ENCODE measurements at places on chromosomes 7 and 10. TPM values are rescaled to one million over a fixed set of nuclear protein-coding genes. Genes with fewer than 3 reads are reported as not detected.

Gene CYREN
- total RNA-seq: 11.1 TPM

Gene REEP3
- 43.5 TPM for total RNA-seq

Gene STAG3
- not detected for total RNA-seq

Gene CFTR
- total RNA-seq: not detected

- no peak for DNase-seq
- no peaks in the 10 kb centered on the region for H3K27me3 ChIP-seq
- no peaks in the 10 kb centered on the region for H3K4me1 ChIP-seq
- H3K36me3 ChIP-seq: peaks cover 17% of the 10 kb centered on the region
- H3K27ac ChIP-seq: no peak overlapping the region
- no peak overlapping the region for H3K4me3 ChIP-seq
These were observed 54.8 kb downstream of the ABLIM1 start for GRCh38 chr10:114603303-114603702.

- H3K27ac ChIP-seq: no peak overlapping the region
- H3K4me1 ChIP-seq: no peaks in the 10 kb centered on the region
- no peaks in the 10 kb centered on the region for H3K36me3 ChIP-seq
- peak; percentile 40 for DNase-seq
- no peak overlapping the region for H3K4me3 ChIP-seq
These were observed 54.8 kb downstream of the MPP7 start for GRCh38 chr10:28248092-28248491.

DNA sequence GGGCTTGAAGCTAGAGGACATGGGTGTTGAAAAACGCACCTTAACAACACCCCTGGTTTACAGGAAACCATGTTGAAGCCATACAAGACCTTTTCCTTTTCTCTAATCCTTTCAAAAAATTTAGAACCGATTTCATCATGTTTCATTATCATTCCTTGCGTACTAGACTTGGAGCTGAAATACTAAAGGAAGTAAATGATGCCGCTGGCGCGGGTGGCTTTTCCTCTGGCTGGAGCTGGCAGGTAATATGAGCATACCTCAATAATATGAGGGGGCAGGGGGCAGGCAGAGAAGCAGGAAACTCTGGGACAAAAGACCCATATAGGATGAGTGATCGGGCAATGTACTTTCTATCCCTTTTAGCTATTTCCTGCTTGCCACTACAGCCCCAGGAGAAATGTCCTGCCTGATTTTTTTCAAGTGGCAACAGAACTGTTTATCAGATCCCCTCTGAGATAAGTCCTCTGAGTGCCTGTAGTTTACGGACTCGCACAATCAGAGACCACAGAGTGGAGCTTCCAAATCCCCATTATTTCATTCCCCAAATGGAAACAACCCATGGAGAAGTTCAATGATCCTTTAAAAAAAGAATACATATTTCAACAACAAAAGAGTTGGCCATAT, 450.1 kb downstream of the KCNMA1 start:
- H3K4me3 ChIP-seq: no peak overlapping the region
- H3K36me3 ChIP-seq: no peaks in the 10 kb centered on the region
- H3K27me3 ChIP-seq: no peaks in the 10 kb centered on the region
- H3K27ac ChIP-seq: peak overlapping the region; percentile 6

DNA sequence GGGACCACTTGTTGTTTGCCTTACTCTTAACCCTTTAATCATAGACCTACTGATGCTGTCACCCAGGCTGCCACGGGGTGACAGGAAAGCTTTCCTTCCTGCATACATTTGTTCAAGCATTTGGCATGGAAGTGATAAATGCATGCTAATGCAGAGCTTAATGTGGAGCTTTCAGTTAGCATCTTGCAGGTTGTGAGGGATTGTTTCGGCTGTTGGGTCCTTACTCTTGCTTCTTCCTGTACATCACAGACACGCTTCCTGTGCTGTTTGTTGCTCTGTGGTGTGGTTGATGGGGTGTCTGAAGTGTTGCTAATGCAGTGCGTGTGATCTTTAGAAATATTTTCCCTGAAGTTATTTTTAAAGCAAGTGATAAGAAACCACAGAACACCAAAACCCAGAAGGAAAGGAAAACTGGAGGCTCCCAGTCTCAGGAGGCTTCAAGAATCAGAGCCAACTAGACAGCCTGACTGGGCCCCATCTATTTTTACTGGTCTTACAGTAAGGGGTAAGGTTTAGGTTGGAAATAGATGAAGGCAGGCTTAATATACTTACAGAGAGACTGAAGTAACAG, 143.1 kb downstream of the CHN2 start:
- H3K36me3 ChIP-seq: no peaks in the 10 kb centered on the region
- no peak for DNase-seq
- H3K27me3 ChIP-seq: no peaks in the 10 kb centered on the region
- H3K4me3 ChIP-seq: no peak overlapping the region

GRCh38 chr10:45558425-45558824, 114.1 kb downstream of the ZFAND4 start:
- H3K27ac ChIP-seq: no peak overlapping the region
- no peaks in the 10 kb centered on the region for H3K36me3 ChIP-seq
- H3K4me3 ChIP-seq: no peak overlapping the region
- H3K27me3 ChIP-seq: no peaks in the 10 kb centered on the region
- DNase-seq: no peak
- no peaks in the 10 kb centered on the region for H3K4me1 ChIP-seq

DNA sequence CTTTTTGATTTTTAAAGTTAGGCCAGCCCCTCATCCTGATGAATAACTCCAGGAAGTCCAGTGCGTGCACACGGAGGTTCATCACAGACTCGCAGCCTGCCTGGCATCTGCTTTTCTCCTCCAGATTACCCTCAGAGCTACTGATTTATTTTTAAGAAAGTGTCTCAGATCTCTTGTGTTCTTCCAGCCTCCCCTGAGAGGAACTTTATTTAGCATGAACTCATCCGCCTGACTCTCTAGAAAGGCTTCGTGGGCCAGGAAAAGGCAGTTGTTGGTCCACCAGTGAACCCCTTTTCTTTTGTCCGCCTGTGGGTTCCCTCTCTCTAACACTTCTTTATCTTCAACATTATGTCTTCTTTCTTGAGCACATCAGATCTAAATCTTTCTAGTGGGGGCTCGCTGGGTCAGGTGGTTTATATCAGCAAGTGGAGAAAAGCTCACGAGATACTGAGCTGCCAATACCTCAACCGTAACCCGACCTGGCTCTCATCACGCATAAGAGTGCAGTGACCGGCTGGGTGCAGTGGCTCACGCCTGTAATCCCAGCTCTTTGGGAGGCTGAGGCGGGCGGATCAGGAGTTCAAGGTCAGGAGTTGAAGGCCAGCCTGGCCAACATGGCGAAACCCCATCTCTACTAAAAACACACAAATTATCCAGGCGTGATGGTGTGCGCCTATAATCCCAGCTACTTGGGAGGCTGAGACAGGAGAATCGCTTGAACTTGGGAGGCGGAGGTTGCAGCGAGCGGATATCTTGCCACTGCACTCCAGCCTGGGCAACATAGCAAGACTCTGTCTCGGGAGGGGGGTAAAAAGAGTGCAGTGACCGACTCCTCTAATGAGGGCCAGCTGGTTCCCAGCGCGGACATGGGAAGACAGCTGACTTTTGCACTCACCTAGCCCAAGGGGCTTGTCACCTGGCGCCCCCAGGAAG, 162.3 kb downstream of the CCDC3 start:
- H3K36me3 ChIP-seq: no peaks in the 10 kb centered on the region
- no peaks in the 10 kb centered on the region for H3K27me3 ChIP-seq
- no peak for DNase-seq
- H3K4me3 ChIP-seq: no peak overlapping the region

DNA sequence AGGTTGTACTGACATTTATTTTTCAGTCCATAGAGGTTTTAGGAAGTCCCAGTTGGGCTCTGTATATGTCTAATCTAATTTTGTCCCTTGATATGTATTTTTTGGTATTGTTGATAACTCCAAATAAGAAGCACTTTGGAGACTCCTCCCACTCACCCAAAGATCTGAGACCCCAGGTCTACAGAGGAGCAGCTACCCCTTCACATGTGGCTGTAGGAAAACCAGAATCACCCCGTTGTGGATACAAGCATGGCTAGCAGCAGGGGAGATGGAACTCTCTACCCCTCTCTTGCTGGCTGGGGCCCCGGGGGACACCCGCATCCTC, 9.4 kb downstream of the HHEX start:
- peak overlapping the region; percentile 47 for H3K27ac ChIP-seq
- peaks cover 34% of the 10 kb centered on the region for H3K4me1 ChIP-seq
- no peaks in the 10 kb centered on the region for H3K27me3 ChIP-seq
- no peaks in the 10 kb centered on the region for H3K36me3 ChIP-seq
- H3K4me3 ChIP-seq: peak overlapping the region; percentile 42
- no peak for DNase-seq

GRCh38 chr10:98074315-98074911, 44.0 kb upstream of the CRTAC1 start:
- no peaks in the 10 kb centered on the region for H3K4me1 ChIP-seq
- H3K27ac ChIP-seq: no peak overlapping the region
- H3K4me3 ChIP-seq: no peak overlapping the region
- peak; percentile 57 for DNase-seq
- peaks cover 30% of the 10 kb centered on the region for H3K27me3 ChIP-seq

- H3K27ac ChIP-seq: peak overlapping the region; percentile 96
- DNase-seq: peak; percentile 70
- peaks cover 49% of the 10 kb centered on the region for H3K4me1 ChIP-seq
- H3K27me3 ChIP-seq: no peaks in the 10 kb centered on the region
- peaks cover 26% of the 10 kb centered on the region for H3K36me3 ChIP-seq
These were observed 631 bp downstream of the HPS6 start for GRCh38 chr10:102065561-102066398.

Measured in stomach (tissue), 19 donors.